ENCODE measurements at places on chromosomes 12 and 14. TPM values are rescaled to one million over a fixed set of nuclear protein-coding genes. Genes with fewer than 3 reads are reported as not detected.

Gene WDR89
- 22.3 TPM for total RNA-seq

GRCh38 chr12:113891739-113892520 is 74.2 kb downstream of the RBM19 start:
- DNase-seq: no peak

GRCh38 chr14:64683264-64683663 is 21.0 kb upstream of the PLEKHG3 start:
- DNase-seq: no peak

GRCh38 chr14:84181072-84181471 is 1348.9 kb upstream of the FLRT2 start:
- no peak for DNase-seq

GRCh38 chr14:40445020-40445419 is 1012.8 kb upstream of the FBXO33 start:
- DNase-seq: no peak

DNA sequence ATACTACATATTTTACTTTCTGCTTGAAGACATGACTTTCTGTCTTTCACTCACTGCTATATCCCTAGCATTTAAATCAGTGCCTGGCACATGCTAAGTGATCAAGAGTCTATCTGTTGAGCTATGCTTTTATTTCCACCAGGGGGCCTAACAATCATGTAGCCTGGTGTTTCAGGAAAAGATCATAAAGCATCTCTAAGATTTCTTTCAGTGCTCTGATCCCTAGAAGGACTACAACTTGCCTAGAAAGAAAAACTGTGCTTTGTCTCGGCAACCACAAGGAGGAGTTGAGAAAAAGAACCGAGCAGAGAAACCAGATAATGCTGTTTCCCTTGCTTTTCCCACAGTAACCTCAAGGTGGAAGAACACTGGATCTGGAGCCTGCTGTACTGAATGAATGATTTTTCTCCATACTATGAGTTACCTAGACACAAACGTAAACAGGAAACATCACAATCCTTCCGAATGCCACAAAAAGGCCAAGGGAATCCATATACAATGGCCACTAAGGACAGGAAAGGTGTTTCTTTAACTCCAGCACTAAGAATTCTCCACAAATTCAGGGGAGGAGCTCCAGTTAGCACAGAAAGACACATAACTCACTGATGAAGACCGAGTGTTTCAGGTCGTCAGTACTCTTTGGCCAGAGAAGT is 1.2 kb downstream of the CRY1 start:
- DNase-seq: peak; percentile 55

- no peak for DNase-seq
These were observed 253.6 kb downstream of the ZFP36L1 start for GRCh38 chr14:68539241-68539737.

DNA sequence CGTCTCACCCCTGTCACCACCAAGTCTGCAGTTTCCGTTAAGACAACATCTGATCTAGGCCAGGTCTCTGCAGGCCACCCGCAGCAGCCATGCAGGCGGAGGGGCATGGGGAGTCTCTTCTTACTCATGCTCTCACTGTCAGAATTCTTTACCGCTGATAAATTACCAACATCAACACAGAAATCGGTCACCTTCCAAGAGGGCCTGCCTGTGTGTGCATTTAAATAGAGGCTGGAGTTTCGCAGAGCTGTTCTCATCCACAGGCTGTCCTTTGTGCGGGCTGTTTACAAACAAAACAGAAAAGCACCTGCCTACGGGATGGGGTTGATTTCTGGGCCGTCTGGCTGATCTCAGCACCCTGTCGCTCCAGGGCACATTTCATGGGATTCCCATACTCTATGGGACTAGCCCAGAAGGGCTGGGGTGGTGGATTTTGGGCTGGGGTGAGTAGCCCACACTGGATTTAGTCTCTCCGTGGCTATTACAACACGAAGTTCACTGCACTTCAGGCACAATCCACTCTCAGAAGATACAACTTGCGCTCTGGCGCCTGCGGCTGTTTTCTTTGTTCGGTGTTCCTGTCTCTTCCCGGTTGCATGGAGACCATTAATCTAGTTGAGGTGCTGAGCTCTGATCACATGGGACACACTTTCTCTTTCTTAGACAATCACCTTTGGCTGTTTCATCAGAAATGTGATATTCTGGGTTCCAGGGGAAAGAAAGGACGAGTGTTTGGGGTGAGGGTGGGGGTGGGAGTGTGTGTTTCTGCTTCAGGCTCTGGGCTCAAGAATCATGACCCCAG is 331.1 kb downstream of the GLT1D1 start:
- no peak for DNase-seq

- no peak for DNase-seq
These were observed 5.7 kb downstream of the PTHLH start for GRCh38 chr12:27966870-27967269.
